ENCODE measurements at places on chromosomes 7 and 10.

- no peak for DNase-seq
Measured at GRCh38 chr10:8913720-8914119, 859.2 kb downstream of the GATA3 start.

DNA sequence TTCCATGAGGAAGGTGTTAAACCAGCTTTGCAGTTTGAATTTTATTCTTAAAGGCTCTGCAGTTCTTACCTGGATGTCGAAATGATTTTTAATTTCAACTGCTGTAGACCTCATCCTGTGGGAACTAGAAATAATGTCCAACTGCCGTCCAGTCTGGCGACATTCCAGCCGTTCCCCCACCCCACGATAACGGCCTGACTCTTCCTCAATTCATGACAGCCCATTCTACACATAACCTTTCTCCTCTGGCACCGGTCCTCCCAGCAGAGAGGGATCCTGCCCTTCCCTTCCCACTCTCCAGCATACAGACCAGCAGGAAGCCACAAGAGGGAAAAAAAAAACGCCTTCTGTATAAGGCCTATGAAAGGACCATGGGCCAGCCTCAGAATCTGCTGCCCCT is 51.8 kb upstream of the PRR15 start:
- no peak for DNase-seq

GRCh38 chr7:155883491-155884224 is 71.4 kb upstream of the SHH start:
- no peak for DNase-seq

DNA sequence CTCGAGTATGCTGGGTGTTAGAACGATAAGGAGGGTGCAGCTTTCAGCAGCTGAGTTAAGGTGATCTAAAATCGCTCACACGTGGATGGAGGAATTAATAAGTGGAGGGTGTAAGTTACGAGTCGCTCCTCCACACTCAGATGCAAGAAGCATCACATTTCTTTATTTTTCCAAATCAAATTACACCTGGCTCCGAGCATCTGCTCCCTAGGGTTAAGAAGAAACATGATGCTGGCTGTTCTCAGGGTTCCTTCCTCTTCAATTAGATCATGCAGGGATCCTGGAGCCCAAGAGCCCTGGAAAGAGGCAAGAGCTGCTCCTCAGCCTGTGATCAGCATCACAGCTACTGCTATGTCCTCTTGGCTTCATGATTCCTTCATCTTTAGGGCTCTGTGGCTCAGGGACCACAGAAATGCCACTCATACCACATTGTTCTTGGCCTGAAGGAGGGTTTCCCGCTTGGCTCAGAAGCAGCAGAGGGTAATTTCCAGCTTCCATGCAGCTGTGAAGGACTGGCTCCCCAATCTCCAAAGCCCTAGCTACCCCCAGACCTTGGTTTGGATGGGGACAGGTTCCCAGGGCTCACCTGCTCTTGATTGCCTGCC is 235.9 kb upstream of the ZNF32 start:
- no peak for DNase-seq

- no peak for DNase-seq
Measured at GRCh38 chr10:42769173-42769572, 13.4 kb upstream of the BMS1 start.

GRCh38 chr7:75943864-75944263 is 28.9 kb downstream of the POR start:
- no peak for DNase-seq

GRCh38 chr7:139574618-139575337 is 51.3 kb downstream of the CLEC2L start:
- DNase-seq, result no peak

DNA sequence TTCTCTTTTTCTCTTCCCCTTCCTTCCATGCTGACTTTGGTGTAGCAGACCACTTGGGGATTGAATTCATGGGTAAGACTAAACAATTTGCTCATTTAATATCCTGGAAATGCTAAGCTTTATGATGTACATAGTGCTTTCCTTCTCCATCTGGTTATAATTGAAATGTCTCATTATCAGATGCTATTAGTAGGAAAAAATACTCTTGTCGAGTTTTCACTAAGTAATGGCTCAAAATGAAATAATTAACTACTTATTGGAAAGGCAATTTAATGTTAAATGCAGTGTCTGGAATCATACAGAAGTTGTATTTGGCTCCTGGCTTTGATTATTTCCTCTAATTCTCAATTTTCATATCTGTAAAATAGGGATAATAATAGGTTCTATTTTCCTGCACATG is 990.4 kb downstream of the NRG3 start:
- no peak for DNase-seq

DNA sequence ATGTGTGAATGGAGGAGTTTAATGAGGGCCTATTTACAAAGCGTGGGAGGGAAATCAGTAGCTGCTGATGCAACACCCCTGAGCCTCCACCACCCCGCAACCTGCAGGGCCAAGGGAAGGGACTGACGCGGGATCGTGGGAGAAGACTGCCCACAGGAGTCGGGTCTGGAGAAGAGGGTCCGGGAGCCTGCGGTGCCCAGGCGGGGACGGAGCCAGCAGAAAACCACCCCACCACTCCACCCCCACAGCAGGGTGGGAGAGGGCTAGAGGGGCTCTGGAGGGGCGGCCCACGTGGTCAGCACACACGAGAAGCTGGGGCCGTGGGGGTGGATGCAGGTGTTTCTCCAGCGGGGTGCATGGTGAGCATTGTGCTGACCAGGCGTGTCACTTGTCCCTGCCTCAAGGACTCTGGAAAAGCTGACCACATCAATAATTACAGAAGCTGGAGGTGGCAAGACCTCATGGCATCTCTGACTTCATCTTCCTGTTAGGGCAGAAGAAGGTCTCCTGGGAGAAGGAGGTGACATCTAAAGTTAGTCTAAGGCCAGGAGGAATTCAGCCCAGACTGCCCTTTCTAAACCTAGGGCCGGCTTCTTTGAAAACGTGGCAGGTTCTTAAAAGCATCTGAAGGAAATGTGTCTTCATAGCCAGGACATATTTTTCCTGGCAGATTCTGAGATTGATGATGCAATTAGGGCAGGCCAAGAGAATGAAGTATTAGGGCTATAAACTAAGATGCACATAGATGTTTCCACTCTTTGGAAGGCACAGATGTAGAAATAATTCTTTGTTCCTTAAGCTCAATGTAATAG is 150.9 kb downstream of the RGS10 start:
- DNase-seq, result peak; percentile 64

- DNase-seq, result no peak
Measured at GRCh38 chr10:73386583-73386982, 27.3 kb downstream of the ANXA7 start.

DNA sequence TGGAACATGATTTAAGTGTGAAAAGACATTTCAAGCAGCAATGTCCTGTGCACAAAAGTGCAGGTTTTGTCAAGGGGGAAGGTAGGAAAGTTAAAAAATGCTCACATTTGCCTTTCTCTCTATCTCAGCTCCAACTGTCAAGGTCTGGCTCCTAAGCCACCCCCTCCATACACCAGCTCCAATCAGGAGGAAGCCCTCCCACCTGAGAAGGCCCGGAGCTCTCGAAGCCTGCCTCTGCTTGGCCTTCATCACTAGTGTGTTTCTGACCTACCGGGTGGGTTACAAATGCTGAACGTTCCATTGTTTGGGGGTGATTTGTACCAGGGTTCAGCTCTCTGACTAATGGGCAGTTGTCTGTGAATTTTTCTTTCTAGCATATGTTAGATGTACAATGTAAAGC is 14.2 kb downstream of the CRHR2 start:
- no peak for DNase-seq

GRCh38 chr10:127157506-127158200 is 38.7 kb downstream of the INSYN2A start:
- no peak for DNase-seq

- no peak for DNase-seq
Measured at GRCh38 chr7:25615593-25615992, 387.3 kb upstream of the NPVF start.

GRCh38 chr7:17934094-17934493 is 6.2 kb downstream of the SNX13 start:
- DNase-seq, result no peak

- DNase-seq, result peak; percentile 61
Measured at GRCh38 chr7:130982160-130982638, 248.2 kb upstream of the KLF14 start.

DNA sequence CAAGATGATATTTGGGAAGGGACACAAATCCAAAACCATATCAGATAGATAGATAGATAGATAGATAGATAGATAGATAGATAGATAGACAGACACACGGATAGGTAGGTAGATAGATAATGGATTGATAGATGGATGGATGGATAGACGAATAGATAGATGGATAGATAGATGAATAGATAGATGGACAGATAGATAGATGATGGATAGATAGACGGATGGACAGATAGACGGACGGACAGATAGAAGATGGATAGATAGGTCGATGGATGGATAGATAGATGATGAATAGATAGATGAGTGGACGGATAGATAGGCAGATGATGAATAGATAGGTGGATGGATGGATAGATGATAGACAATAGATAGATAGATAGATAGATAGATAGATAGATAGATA is 39.8 kb downstream of the NPTX2 start:
- DNase-seq, result no peak

DNA sequence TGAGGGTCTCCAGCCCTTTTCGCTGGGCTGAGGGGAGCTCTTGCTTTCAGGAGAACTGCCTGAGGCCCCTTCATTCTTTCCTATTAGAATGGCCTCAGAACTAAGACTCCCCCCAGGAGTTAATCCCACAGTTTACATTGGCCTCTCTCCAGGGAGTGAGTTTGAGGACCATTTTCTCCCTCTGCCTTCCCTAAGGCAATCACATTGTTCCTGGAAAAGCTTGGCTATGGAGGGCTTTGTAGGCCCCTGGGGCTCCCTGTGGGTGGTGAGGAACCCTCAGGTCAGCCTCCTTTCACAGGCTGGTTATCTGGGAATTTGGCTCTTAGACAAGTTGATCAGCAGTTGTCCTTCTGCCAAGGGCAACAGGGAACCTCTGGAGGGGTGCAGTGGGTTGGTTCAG is 343.7 kb downstream of the RPS24 start:
- DNase-seq, result peak; percentile 5

DNA sequence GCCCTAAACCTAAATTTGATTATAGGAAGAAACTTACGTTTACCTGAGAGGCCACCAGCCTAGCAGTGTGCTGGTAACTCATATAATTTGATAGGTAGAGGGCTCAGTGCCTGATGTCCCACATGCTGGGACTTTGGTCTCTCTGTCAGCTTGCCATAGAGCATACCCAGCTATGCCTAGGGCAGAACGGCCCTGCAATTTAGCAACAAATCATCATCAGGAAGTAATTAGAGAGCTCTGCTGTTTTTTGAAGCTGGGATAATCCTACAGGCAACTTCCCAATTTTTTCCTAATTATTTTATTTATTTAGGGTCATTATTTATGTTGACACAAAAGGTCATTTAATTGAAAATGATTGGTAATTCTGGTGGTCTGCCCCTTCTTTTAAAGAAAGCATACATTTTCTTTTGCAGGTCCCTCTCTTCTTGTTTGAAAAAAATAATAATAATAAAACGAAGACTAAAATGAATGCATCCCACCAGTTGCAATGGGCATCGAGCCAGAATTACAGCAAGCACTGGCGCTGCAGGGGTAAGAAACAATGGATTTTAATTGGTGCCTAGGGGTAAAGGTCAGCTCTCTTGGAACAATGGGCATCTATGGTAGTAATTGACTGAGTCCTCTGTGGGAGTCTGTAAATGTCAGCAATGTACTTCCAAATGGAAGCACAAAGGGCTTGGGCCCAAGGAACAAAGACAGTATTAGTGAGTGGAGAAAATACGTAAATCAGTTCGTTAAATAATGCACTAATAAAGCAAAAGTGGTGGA is 348.0 kb downstream of the SORCS1 start:
- no peak for DNase-seq

DNA sequence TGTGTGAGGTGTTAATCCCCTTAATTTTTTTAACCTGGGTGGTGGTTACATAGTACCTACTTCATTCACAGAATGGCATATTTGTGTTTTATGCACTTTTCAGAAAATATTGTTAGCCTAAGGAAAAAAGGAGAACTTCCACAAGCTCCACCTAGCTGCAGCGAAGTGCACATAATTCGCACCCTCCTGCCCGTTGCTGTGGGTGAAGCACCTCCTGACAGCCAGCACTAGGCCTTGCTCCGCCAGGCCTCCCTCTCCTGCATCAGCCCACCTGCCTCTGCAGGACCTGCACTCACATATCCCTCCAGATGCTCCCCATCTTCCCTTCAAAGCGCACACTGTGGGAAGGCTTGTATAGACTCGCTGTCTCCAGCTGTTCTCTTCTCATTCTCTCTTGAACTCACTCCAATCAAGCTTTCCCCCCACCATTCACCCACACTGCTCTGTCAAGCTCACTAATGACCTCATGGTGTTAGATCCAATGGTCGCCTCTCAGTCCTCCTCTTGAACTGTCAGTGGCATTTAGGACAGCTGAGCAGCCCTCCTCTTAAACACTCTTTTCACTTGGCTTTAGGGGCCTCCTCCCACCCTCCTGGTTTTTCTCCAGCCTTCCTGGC is 20.7 kb upstream of the GRID1 start:
- DNase-seq, result no peak

GRCh38 chr10:1020958-1021357 is 4.7 kb downstream of the IDI2 start:
- no peak for DNase-seq

DNA sequence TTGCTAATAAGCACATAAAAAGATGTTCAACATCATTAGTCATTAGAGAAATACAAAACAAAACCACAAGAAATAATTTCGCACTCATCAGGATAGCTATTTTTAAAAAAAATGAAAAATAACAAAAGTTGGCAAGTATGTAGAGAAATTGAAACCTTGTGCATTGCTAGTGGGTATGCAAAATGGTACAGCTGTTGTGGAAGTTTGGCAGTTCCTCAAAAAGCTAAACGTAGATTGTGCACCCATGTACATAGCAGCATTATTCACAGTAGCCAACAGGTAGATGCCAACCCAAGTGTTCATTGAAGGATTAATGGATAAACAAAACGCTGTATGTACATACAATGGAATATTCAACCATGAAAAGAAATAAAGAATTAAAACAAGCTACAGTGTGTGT is 35.3 kb upstream of the STARD3NL start:
- DNase-seq, result no peak

GRCh38 chr7:155064186-155064585 is 5.9 kb upstream of the HTR5A start:
- no peak for DNase-seq

DNA sequence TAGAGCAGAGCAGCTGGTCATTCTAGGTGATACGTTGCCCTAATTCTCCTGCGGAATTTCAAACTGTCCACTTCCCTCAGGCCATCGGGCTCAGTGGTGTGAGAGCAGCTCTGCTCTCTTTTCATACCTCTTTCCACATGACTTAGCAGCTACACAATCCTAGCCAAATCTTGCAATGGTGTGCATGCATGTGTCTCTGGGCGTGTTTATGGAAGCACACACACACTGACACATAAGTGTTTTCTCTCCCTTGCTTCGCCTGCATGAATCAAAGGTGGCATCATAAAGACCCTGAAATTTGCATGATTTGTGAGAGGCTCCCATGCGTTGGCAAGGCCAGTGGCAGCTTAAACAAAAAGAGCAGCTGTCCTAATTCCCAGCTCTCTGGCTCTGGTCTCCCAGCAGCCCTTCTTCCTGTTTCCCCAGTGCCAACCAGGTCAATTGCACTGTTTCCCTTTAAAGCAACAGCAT is 1189.5 kb downstream of the GATA3 start:
- DNase-seq, result no peak

GRCh38 chr7:127066974-127067373 is 185.8 kb downstream of the GRM8 start:
- no peak for DNase-seq

GRCh38 chr7:70459546-70459945 is 672.4 kb upstream of the GALNT17 start:
- no peak for DNase-seq
